Stimulated activated CD4-positive, alpha-beta T cell treated with anti-CD3 and anti-CD28 coated beads, Interleukin-4, amount 100 ng/mL, for 4 hours (primary cell): ENCODE measurements at places on chromosomes 1 and 21.

DNA sequence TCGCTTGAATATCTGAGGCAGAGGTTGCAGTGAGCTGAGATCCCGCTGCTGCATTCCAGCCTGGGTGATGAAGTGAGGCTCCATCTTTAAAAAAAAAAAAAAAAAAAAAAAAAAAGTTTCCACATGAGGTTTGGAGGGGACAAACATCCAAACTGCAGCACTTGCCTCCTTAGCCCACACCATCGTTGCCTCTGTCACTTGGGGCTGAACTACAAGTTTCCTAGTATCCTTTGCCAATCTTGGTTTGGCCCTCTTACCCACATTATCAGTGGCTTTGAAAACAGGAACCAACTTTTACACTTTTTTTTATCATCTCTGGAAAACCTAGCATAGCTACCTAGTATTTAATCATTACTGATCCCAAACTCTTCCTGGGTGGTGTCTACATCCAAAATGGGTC is 59.2 kb downstream of the CLSTN1 start:
- DNase-seq: no peak

DNA sequence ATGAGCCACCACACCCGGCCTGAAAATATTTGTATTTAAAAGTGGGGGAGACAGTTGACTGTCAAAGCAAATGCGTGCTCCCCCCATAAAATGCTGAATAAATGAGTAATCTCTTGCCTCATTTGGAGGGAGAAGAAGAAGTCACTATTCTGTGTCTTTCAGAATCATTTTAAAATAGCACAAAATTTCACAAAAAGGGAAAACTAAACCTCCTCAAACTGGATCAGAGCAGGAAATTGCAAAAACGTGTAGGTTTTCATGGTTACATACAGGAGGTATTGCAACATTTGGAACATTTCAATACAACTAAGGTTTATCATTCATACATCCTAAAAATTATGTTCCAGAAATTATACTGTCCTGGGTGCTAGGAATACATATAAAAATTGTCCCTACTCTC is 13.6 kb downstream of the MTF1 start:
- no peak for DNase-seq

GRCh38 chr1:164914208-164914607 is 355.2 kb downstream of the PBX1 start:
- no peak for DNase-seq

- DNase-seq: no peak
These were observed 6.4 kb downstream of the DSCAM start for GRCh38 chr21:40840401-40841125.

DNA sequence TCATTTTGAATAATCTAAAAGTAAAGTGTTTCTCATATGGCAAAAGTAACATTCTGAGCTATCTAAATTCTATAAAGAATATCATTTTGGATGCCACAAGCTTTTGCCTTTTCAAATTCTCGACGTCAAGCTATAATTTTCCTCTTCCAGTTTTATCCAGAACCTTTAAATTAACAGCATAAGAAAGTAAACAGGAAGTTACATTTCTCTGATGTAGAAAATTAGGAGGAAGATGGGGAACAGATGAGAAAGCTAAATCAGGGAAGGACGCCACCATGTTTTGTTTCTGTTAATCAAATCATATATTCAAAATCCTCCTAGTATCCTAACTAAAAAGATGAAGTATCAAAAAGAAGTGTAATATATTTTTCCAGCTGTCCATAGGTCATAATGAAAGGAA is 8.8 kb upstream of the CAMSAP2 start:
- no peak for DNase-seq

DNA sequence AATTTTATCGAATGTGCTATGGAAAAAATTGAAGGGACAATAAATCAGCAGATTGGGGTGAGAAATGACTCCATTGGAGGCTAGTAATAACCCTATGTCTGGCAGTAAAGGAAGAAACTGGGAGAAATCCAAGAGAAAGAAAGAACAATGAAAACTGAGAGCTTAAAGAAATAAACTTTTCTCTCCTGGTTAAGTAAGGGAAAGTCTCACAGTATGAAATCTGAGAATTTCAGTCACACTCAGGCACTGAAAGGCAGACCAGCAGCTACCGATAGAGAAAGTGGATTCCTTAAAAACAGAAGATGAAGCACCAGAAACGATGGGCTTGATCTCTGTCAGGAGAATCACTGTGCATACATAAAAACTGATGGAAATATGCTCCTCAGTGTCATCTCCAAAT is 404.2 kb downstream of the PLPP3 start:
- DNase-seq: no peak

- no peak for DNase-seq
These were observed 43.3 kb downstream of the SSBP3 start for GRCh38 chr1:54362881-54363340.
